ENCODE measurements at places on chromosomes 6 and 20. TPM values are rescaled to one million over a fixed set of nuclear protein-coding genes. Genes with fewer than 3 reads are reported as not detected.

EPHA7 gene
- 39.5 TPM for polyA plus RNA-seq

LY6G5C gene
- 5.0 TPM for polyA plus RNA-seq

PERP gene
- 67.9 TPM for polyA plus RNA-seq

USP49 gene
- 5.0 TPM for polyA plus RNA-seq

DDX27 gene
- polyA plus RNA-seq = 27.8 TPM

SLC16A10 gene
- polyA plus RNA-seq = 8.1 TPM

TIAM2 gene
- 6.2 TPM for polyA plus RNA-seq

OR10C1 gene
- polyA plus RNA-seq = not detected

SLC22A2 gene
- not detected for polyA plus RNA-seq

IYD gene
- not detected for polyA plus RNA-seq

OR12D3 gene
- not detected for polyA plus RNA-seq

RHAG gene
- not detected for polyA plus RNA-seq

ITCH gene
- polyA plus RNA-seq = 14.3 TPM

Measured in cardiac muscle cell (in vitro differentiated cells and primary cell).